ENCODE measurements at places on chromosomes 2 and 18. TPM values are rescaled to one million over a fixed set of nuclear protein-coding genes. Genes with fewer than 3 reads are reported as not detected.
A peak's percentile ranks its signal among the peaks of the same experiment; 100 is the strongest.

- no peak for DNase-seq
Measured at GRCh38 chr2:110886826-110887573, 154.6 kb downstream of the ACOXL start.

DNA sequence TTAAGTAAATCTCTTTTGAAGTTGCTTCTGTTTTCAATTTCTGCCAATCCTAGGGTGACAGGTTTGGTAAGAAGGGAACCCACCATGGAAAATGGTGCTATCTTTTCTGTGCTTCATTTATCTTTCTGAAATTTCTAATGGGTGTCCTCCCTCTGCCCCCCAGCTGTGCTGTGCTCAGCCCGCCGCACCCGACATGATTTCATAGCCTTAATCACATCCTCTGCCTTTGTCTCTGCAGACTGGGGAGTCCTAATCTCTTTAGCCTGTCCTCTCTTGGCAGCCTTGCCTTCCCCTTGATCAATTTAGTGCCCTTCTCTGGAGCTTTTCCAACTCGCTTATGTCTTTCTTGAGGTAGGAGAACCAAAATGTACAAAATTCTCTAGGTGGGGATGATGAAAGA lies 49.3 kb downstream of the DNMT3A start:
- no peak for DNase-seq

DNA sequence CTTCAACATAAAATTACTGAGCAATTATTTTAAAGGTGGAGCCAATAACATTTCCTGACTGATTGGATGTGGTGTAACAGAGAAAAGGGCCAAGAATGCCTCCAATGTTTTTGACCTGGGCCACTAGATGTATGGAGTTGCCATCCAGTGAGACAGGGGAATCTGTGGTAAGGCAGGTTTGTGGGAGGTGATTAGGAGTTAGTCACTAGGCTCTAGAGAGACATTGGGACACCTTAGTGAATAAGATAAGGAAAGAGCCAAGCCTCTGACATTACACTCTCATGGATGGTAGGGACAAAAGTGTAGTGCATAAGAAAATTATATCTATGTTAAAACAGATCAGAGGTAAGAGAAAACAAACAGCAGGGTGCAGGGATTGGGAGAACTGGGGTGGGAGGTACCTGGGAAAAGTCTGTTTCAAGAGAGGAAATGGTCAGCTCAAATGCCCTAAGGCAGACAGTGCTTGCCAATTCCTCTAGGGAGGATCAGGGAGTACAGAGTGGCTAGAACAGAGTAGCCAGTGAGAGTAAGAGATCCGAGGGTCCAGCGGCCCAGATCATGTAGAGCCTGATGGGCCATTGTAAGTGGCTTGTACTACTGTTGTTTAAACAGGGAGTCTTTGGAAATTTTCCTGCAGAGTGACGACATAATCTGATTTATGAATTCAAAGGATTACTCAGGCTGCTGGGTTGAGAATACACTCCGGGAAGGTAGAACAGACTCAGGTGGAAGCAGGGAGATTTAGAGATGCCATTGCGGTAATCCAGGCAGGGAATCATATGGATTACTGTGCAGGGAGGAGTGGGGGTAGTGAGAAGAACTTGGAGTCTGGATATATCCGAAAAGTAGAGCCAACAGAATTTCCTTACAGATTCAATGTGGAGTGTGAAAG lies 45.7 kb upstream of the CUL3 start:
- DNase-seq, result no peak

DNA sequence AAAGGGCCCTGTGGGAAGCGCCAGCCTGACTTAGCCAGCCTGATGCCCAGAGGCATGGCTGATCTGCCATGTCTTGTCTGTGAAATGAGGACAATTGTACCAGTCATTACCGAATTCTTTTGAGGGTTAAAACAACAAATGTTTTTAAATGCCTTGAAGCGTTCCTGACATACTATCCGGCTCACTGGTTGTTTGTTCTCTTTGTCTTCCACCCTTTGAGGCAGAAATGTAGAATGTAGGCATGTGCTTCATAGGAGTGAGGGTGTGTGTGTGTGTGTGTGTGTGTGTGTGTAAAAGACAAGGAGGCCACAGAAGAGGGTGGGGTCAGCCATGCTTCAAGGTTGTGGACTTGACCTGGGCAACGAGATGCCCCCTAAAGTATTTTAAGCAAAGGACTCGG lies 35.5 kb downstream of the TGFBRAP1 start:
- no peak for DNase-seq

ZC3H6 gene
- total RNA-seq, result 20.0 TPM

MYO5B gene
- 7.2 TPM for total RNA-seq

ICOS gene
- total RNA-seq, result not detected

GRCh38 chr2:182890773-182891378 lies 24.4 kb upstream of the FRZB start:
- no peak for DNase-seq

DNA sequence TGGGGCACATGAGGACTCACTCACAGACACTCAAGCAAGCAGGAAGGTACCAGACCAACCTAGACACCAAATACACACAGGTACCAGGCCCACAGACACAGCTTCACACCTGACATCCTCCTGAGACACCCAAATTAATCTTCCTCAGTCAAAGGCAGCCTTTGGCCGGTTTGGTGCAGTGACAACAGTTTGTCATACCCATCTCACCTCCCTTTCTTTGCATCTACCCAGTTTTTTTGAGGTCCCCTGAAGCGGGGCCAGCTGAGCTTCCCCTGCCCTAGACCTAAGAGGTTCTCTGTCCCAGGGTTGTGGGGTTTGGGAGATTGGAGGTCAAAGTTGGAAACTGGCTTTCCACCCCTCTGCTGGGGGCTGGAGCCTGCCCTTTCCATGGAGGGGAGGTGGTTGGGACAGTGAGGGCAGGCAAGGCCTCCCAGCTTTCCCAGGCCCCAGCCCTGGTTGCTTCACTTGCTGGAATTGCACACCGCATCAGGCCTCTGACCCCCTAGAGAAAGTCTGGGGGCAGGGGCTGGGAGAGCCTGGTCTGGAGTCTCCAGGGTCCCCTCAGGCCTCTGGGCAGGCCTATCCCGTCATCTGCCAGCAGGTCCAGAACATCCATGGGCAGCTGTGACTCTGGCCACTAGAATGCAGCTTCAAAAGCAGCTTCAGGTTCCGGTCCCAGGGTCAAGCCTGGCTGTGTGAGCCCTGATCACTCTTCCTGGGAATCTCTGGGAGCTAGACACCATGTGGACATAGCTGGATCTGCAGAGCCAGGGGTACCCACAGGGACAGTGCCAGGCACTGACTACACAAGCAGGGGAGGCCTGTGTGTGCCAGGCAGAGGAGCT lies 12.5 kb upstream of the TEX261 start:
- DNase-seq, result no peak

- DNase-seq, result no peak
Measured at GRCh38 chr2:173359231-173359630, 4.6 kb downstream of the CDCA7 start.

PSMD14 gene
- 35.0 TPM for total RNA-seq

DNA sequence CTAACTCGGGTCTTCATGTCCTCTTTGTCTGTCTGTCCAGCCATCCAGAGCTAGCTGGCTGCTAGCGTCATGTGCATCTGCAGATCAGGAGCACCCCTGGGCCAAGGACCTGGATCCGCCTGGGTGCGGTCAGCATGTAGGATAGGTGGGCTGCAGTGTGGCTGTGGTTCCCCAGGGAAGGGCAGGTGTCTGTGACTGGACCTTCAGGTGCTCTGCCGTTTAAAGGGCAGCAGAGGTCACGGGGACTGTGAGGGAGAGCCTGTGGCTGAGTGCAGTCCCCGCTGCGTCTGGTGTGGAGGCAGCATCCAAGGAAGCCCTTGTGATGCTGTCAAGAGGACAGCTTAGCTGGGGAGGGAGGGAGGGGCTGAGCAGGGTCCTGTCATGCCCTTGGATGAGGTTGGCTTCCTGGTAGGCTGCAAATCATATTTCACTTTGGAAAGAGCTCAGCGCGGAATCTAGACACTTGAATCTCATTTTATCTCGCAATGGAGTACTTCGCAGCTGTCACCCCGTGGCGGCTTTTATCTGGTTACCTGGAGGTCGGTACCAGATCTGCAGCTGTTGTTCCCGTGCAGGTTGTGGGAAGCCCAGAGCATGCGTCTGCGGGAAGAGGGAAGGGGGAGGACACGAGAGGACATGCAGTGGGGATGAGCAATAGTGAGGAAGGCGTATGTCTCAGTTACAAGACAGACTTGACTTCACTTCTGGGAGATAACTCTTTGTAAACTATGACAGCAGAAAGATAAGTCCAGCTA lies 5.9 kb upstream of the RALB start:
- no peak for DNase-seq

PARD3B gene
- 12.5 TPM for total RNA-seq

DNA sequence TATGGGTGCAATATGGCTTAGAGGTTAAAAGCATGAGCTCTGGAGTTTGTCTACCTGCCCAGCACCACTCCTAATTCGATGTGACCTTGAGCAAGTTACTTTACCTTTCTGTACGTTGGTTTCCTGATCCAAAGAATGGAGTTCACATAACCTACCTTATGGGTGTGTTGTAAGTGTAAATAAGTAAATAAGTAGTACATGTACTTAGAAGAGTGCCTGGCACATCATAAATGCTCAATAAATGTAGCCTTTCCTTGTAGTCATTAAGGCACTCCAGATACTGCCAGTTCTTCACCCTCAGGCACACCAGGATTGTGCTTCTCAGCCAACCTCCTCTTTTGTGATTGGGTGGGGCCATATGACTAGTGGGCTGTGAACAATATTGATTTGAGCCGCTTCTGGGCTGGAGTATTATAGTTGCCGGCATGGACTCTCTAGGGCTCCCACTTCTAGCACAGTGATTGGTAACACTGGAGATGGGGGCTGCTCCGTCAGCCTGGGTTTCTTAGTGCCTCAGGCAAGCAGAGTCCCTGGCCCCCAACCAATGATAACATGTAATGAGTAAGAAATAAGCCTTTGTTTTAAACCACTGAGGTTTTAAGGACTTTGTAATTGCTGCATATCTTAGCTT lies 101.7 kb upstream of the NOSTRIN start:
- no peak for DNase-seq

DNA sequence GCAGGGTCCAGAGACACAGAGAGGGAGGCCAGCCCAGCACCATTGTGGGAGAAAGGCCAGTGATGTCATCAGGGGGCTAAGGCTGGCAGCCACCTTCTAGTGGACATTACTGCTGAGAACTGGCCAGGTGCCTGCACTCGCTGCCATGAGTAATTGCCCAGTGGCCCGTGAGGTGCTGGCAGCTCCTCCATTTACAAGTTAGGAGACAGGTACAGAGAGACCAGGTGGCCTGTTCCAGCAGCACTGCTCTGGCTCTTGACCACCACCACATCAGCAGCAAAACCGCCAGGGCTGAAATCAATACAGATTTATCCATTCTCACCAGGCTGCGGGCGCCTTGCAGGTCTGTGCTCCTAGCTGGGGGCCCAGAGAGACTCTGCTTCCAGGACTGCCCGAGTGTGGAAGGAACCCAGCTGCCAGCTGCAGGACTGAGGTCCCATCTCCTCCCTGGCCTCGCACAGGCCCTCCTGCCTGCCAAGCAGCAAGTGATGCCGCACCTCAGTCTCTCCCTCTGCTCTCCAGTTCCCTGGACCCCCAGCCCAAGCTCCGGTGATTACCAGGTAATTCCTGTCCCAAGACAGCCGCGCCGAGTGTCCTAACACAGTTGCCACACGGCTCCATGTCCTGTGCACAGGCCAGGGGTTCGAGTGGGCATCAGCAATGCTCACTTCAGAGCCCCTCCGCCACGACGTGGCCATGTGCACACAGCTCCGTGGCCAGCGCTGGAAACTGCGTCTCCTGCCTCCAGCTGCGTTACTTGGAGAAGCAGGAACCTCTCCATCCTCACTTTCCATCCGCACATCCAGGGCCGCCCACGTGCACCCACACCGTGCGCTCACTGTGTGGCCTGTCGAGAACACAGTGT lies 101.0 kb upstream of the CTDP1 start:
- no peak for DNase-seq

DNA sequence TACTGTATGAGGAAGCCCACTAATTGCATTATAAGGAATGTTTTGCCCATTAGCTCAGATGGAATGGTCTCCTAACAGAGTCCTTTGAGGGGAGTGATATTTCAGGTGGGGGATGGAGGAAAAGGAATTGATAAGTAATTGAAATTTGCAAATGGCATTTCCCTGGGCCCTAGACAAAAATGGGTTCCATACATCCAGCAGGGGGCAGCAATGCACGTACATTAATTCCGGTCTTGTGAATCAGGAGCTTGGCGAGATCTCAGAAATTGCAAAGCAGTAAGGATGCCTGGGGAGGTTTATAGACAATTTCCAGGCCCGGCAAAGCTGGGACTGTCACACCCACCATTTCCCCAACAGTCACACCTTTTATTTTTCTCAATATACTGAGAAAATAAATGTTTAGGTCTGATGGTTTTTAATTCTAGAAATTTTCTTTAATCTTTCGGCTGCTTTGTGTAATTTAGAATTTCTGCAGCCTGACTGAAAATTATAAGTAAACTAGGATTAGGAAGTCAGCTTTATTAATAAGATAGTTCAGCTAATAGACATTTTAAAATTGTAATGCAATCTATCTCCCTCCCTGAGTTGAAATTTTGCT lies 122.8 kb downstream of the LYPD1 start:
- peak; percentile 72 for DNase-seq

All from left cardiac atrium (tissue), 4 donors.